ENCODE measurements at places on chromosomes 1 and 21. TPM values are rescaled to one million over a fixed set of nuclear protein-coding genes. Genes with fewer than 3 reads are reported as not detected.

The ITGB2 gene
- not detected for polyA plus RNA-seq

The C1orf232 gene
- polyA plus RNA-seq, result not detected

- DNase-seq, result no peak
Observed at GRCh38 chr1:1730870-1731269, 6.7 kb upstream of the CDK11A start.

GRCh38 chr1:13593511-13594131, 10.0 kb downstream of the PDPN start:
- no peak for DNase-seq

GRCh38 chr1:2322581-2323211, 68.7 kb downstream of the MORN1 start:
- DNase-seq, result no peak

DNA sequence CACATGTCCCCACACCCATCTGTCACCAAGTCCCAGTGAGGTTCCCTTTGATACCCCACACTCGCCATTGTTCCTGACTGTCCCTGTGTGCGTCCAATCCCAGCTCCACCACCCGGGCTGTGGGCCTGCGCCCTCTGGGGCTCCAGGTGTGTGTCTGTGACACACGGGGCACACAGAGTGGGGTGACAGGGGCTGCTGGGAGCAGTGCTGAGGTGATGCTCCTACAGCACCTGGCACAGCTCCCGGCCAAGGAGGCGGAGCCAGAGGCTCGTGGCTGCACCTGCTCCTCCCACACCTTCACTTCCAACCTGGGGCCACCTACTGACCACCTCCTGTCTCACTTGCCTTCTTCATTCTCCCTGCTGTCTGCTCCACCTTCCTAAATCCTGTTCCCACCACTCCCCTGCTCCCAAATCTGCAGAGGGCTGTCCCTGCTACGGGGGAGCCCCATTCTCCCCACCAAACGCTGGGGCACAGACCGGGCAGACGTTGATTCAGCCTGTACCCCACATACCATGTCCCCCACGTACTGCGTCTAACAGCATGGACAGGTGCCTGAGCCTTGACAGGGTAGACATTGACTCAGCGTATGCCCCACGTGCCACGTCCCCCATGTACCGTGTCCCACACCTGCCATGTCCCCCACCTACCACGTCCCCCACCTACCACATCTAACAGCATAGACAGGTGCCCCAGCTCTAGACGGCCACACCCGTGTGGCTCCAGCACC, 16.4 kb downstream of the WDR4 start:
- DNase-seq, result no peak

DNA sequence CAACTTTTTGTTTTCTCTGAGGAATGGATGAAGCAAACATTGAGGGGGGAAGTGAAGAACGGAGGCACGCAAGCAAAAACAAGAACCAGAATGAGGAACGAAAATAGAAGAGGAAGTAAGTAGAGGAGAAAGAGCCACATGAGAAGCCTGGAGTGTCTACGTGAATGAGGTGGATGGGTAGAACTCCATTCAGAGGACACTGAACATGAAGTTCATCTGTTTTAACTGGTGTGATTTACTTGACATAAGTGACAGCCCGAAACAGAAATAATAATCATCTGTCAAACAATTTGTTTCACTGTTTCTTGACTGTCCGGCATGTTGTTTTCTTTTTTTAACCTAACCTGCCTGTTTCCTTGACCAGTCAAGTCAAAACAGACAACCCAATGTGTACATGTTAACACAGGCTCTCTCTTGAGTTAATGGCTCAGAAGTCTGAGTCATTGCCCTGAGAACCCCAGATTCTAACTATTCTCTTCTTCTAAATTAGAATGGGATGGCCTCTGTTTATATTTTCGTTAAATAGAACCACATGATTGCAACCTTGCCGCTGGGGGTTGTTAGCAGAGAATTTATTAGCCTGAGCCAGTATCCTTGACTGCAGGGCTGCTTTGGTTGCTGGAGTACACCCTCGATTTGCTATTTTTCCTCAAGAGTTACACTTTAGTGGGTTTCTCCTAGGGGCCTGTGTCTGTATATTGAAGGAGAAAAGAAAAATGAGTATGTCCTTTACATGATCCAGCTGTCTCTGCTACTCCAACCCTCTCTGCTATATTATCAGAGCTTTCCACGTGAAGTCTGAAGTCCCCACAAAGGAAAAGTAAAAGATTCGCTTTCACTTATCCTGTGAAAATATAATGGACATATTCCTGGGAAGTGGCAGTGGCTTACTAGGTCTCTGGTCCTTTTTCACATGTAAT, 151.7 kb downstream of the ZC3H11B start:
- peak; percentile 43 for DNase-seq

Data from AG04450 (cell line).